Naive thymus-derived CD8-positive, alpha-beta T cell (primary cell): ENCODE measurements at places on chromosomes 1 and 21.

GRCh38 chr1:154798645-154799044 lies 71.4 kb downstream of the KCNN3 start:
- DNase-seq: no peak
- H3K27ac ChIP-seq: no peak overlapping the region
- peaks cover 8% of the 10 kb centered on the region for H3K4me1 ChIP-seq
- H3K27me3 ChIP-seq: no peaks in the 10 kb centered on the region
- H3K4me3 ChIP-seq: no peak overlapping the region

GRCh38 chr1:172670791-172671190 lies 11.9 kb downstream of the FASLG start:
- peaks cover 63% of the 10 kb centered on the region for H3K27me3 ChIP-seq
- H3K4me1 ChIP-seq: peaks cover 49% of the 10 kb centered on the region
- no peaks in the 10 kb centered on the region for H3K36me3 ChIP-seq
- H3K4me3 ChIP-seq: peak overlapping the region; percentile 66
- peak overlapping the region; percentile 74 for H3K27ac ChIP-seq

DNA sequence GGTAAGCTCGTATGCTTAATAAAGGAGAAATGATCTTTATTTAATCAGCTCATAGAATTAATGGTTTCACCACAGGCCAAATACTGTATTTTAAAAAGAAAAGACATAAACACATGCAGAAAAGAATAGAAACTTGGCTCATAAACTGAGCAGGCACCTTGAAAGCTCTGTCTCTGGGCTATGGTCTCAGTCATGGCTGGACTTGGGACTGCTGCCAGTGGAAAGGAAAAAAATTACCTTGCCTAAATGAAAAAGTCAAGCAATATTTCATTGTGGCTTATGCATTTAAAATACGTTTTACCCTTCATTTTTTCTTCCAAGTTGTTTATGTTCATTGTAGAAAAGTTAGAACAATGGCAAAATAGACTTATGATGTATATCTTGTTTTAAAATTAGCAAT lies 8.0 kb downstream of the LRRC42 start:
- H3K4me3 ChIP-seq: no peak overlapping the region
- H3K27me3 ChIP-seq: no peaks in the 10 kb centered on the region

DNA sequence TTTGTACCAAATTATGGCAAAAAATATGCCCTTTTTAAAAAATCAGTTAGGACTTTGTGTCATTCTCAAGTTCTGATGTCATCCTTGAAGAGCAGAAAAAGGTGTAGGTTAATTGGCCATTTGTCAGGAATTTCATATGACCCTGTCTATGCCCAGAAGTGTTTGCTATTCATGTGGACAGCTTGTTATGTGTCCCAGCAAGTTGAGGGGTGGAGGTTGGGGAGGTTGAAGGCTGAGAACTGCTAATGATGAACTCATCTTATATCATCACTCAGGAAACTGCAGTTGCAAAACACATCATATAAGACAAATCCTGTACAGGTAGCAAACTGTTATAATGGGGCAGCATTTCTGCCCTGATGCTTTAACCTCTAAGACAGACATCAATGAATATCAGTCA lies 106.5 kb downstream of the PHTF1 start:
- H3K27ac ChIP-seq: no peak overlapping the region
- H3K27me3 ChIP-seq: no peaks in the 10 kb centered on the region
- no peak for DNase-seq

DNA sequence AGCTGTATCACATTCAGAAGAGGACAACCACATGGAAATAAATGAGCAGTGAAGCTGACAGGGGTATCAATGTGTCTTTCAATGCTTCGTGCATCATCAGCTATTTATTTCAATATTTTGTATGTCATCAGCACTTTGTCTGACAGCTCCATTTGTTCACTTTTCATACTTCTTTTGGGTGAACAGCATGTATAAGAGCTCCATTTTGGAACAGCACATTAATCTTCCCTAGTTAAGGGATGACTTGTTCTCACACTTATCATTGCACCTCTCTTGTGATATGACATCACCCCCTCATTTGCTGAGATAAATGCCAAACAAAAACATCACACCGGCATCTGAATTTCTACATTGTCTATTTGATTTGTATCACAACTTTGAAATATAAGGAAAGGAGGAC lies 190.6 kb upstream of the SAMSN1 start:
- no peaks in the 10 kb centered on the region for H3K36me3 ChIP-seq
- no peak overlapping the region for H3K27ac ChIP-seq
- H3K4me3 ChIP-seq: no peak overlapping the region
- no peak for DNase-seq
- H3K4me1 ChIP-seq: no peaks in the 10 kb centered on the region
